IPS-NIHi11 (cell line): ENCODE measurements at places on chromosomes 16 and 17.

- DNase-seq, result no peak
Observed at GRCh38 chr17:4513113-4514032, 14.7 kb downstream of the SPNS2 start.

DNA sequence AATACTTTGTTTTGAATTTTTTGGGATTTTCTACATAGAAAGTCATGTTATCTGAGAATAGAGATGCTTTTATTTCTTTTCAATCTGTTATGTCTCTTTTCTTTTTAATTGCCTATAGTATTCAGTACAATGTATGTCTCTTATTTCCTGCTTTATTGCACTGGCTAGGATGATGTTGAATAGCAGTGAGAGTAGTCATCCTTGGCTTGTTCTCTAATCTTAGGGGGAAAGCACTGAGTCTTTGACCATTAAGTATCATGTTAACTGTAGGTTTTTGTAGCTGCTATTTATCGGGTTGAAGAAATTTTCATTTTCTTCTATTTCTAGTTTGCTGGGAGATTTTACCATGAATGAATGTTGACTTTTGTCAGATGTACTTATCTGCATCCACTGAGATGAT, 10.0 kb upstream of the ABCA3 start:
- DNase-seq, result no peak

DNA sequence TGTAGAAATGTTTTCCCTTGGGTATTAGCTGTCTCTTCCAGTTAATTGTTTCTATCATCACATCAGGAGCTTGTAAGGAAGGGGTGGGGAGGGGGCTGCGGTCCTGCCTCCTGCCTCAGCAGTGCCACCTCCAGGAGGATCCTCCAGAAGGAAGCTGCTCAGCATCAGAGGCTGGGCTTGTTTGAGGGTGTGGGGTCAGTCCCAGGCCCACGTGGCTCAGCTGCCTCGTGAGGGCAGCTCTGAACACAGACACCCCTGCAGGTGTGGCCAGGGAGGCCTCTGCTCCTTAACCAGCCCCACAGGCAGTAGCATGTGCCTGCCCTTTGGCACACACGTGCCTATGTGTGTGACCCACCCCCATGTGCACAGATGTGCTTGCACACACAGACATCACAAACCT, 46.3 kb downstream of the MRM1 start:
- peak; percentile 68 for DNase-seq

- peak; percentile 65 for DNase-seq
Observed at GRCh38 chr17:45256114-45256966, 5.6 kb downstream of the SPATA32 start.

GRCh38 chr16:88886420-88886844, 20.0 kb upstream of the PABPN1L start:
- no peak for DNase-seq

GRCh38 chr16:80084614-80085013, 456.2 kb upstream of the DYNLRB2 start:
- DNase-seq, result peak; percentile 62

DNA sequence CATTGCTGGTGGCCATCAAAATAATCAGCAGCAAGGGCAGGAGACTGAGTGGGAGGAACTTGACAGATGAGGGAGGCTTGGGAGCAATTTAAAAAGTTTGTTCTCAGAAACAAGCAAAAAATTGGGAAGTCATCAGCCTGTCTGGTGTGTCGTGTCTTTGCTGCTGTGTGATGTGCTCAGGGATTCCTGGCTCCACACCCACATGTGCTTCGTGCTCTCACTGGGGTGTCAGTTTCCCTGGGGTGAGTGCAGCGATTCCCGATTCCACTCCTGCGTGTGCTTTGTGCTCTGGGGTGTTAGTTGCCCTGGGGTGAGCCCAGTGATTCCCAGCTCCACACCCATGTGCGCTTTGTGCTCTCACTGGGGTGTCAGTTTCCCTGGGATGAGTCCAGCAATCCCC, 228.1 kb downstream of the SNX29 start:
- no peak for DNase-seq

- no peak for DNase-seq
Observed at GRCh38 chr17:56974055-56974454, 3.9 kb upstream of the SCPEP1 start.

DNA sequence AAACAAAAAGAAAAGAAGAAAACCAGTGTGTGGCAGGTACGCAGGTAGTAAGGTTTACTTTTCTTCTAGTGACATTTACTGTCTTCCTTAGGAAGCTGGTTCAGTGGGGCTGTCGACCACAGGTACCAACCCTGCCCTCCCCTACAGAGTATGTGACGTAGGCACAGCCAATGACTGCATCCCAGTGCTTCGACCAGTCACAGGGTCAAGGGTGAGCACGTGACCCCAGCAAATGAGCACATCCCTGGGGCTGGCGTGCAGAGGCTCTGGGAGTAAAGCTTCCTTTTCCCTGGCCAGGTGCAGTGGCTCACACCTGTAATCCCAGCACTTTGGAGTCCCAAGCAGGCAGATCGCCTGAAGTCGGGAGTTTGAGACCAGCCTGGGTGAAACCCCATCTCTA, 38.9 kb upstream of the PLCG2 start:
- DNase-seq, result peak; percentile 37

GRCh38 chr16:11207646-11208045, 48.4 kb downstream of the SOCS1 start:
- DNase-seq, result no peak

- no peak for DNase-seq
Observed at GRCh38 chr16:6265968-6266367, 1066.7 kb upstream of the RBFOX1 start.

DNA sequence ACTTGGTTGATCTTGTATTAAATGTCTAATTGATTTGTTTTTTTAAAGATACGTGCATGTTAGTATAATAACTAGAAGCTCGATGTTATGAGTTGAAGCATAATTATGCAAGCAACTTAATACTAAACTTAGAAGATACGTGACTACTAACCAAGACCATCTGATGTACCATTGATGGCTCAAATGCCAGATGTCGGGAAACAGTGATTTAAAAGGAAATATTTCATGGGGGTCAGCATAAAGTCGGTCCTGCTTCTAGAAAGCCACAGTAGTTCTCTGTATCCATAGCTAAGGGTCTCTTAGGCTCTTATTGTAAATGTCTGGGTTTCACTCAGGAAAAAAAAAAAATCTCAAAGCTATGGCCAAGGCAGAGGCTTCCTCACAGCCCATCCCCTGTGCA, 61.2 kb upstream of the RBFOX1 start:
- DNase-seq, result no peak

- no peak for DNase-seq
Observed at GRCh38 chr16:17244872-17245551, 225.7 kb downstream of the XYLT1 start.

GRCh38 chr17:12519956-12520594, 145.6 kb upstream of the MYOCD start:
- DNase-seq, result no peak

DNA sequence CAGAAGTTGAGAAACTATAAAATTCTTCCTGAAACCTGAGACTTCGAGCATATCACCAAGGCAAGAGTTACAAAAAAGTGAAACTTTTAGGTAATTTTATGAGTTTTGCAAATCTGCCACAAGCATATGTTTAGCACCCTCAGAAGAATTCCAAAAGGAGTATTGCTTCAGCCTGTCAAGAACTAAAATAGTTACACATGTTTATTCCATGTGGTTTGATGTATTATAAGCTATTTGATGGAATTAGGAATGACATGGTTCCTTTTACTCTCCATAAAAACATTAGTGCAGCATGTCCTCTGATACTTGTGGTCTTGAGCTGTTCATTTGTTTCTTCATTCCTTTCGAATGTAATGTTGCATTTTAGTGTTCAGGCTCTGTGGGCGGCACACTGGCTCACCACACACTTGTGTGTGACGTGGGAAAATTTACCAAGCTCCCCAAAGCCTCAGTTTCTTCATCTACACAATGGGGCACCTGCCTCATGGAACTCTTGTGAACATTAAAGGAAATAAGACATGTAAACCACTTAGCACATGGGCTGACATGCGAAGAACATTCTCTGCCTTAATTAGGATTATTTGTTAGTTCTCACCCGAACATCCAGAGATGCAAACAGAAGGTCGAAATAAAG, 204.2 kb upstream of the FOXF1 start:
- no peak for DNase-seq

DNA sequence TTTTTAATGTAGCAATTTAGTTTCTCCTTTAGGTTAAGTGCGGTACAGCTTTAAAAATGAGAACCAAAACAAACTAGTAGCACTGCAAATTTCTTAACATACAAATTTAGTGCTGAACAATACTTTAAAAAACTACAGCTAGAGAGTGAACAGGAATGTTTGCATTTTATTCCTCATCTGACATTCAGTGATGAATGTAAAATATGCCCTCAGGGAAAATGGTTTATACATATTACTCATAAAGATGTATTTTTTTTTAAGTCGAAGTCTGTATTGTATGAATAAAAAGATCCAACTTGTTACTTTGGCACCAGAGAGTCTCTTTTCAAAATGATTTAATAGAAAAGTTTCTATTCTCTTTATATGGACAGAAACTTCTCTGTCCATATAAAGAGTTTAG, 96.8 kb downstream of the BRIP1 start:
- DNase-seq, result no peak

- DNase-seq, result no peak
Observed at GRCh38 chr16:77137045-77137444, 53.9 kb upstream of the MON1B start.

DNA sequence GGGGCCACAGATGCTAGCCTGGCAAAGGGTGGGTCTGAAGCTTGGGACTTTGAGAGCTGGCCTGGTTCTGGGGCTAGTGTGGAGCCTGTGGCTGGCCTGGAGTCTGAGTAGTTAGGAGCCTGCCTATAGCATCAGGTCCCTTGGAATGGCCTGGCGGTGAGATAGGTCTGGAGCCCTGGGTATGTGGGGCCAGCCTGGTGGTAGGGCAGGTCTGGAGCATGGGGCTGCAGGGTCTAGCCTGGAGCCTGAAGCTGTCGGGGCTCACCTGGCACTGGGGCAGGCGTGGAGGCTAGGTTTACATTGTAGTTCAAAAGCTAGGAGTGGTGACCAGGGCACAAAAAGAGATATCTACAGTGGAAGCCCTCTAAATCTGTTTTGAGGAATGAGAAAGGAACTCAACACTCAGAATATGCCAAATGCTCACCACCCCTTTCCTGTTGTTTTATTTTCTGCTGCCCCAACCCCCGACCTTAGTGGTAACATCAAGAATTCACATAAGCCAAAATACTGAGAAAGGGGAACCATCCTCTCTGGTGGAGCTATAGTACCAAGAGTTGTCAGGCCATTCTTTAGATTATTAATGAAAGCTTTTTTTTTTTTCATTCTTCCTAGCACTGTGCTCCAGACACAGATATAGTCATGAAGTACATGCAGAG, 100.3 kb downstream of the TANC2 start:
- DNase-seq, result no peak

DNA sequence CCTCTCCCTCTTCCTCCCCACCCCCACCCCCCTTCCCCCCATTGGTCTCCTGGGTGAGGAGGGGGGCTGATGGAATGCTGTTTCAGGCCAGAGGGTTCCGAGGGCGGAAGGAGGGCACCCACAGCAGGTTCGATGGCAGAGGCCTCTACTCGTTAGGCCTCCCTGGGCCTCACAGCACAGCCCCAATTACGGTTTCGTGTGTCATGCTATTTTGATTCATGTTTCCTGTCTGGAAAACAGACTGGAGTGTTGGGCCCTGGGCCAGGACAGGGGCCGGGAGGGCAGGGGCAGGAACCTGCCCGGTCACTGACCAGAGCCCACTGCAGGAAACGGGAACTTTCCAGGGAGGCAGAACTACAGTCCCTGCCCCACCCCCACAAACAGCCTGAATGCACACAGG, 138.2 kb downstream of the C16orf95 start:
- DNase-seq, result peak; percentile 62

DNA sequence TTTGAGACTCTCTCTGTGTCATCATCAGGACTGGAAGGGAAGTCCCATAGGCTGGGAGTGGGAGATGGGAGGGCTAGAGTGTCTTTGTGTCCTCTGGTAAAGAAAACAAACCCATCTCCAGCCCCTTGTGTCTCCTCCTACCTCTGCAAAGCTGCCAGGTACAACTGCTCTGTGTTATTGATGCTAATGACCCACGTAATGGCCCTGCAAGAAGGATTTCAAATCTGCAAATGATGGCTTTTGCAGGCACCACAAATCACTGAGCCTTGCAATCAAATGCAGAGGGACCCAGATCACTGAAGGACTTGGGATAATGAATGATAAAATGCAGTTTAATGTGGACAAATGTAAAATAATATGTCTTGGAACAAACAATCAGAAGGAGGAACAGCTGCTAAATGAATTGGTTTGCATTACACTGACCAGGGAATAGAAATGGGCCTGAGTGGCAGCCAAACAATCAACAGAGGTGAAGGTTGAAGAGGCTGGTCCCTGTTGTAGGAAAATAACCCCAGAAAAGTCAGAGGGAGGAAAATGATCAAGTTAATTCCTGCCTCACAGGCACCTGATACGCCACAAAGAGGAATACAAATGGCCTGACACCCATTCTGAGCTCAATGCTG, 425.1 kb downstream of the UTP18 start:
- DNase-seq, result no peak

GRCh38 chr17:9941305-9941704, 36.2 kb upstream of the RCVRN start:
- DNase-seq, result no peak
